Natural killer cell treated with Interleukin-12 subunit alpha and Interleukin-12 subunit beta and Interleukin-15 and Interleukin-18, amount 100 ng/mL, for 72 hours (primary cell): ENCODE measurements at places on chromosomes 6 and 20. TPM values are rescaled to one million over a fixed set of nuclear protein-coding genes. Genes with fewer than 3 reads are reported as not detected.
A peak's percentile ranks its signal among the peaks of the same experiment; 100 is the strongest.

DNA sequence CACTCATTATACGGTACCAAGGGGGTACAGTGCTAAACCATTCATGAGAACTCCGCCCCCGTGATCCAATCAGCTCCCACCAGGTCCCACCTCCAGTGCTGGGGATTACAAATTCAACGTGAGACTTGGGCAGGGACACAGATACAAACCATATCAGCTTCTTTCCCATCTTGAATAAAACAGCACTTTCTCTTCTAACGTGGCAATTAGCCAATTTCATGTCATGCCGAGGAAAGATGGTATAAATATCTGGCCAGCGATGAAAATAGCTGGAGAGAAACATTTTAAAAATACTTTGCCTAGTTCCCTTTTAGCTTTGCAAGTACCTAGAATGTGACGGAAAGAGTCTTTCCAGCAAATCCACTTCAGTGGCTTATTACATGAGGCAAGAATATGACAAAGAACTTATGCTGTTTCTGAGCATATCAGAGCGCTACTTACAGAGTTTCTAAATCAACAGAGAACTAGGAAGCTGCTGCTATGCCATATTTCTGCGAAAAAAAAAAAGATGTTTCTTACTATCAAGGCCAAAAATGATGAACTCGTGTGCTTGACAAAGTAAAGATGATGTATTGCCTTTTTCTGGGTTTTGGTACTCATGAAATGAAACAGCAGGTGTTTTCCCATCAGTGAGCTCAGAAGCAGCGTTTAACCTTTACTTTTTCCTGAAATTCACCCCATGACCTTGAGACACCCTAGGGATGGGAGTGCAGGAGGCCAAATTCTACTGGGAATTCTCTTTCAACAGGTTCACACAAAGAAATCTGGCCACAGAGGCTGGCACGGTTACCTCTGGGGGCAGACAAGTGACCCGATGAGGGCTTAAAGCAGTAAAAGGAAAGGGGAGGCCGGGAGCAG is 37.9 kb downstream of the AGPAT4 start:
- peaks cover 17% of the 10 kb centered on the region for H3K36me3 ChIP-seq
- peak overlapping the region; percentile 53 for H3K4me3 ChIP-seq
- no peaks in the 10 kb centered on the region for H3K27me3 ChIP-seq

- peaks cover 24% of the 10 kb centered on the region for H3K27me3 ChIP-seq
- H3K4me1 ChIP-seq = peaks cover 27% of the 10 kb centered on the region
- H3K27ac ChIP-seq = no peak overlapping the region
- no peak for DNase-seq
These were observed 353.3 kb upstream of the ARID1B start for GRCh38 chr6:156423829-156424228.

DNA sequence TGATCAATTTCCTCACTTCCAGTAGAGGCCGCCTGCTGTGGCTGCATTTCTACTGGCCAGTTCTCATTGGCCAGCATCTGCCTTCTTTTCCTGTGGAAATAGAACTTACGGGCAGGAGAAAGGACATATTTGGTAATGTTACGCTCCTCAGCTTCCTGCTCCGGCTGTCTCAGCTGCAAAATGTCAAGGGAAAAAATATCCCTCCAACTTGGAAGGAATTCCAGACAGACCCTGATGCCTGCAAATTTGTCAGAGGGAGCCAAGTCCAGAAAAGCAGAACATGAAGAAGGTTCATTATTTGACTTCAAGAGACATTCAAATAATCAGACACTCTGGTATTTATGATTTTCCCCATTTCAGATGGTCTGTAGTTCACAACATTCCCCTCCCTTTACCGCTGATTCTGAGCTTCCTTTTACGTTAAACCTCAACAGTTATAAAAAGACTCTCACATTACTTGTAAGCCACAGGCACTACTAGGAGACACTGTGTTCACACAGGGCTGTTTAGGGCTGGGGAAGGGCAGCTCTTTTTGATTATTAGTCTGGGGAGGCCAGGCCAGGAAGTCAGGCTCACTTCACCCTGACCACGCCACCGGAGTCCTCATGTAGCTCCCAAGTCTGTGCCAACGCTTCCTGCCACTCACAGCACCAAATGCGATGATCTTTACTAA is 179.6 kb upstream of the CCN2 start:
- no peak for DNase-seq
- H3K27ac ChIP-seq = no peak overlapping the region
- H3K4me1 ChIP-seq = no peaks in the 10 kb centered on the region
- no peak overlapping the region for H3K4me3 ChIP-seq

GRCh38 chr6:3259491-3259958 is 778 bp downstream of the PSMG4 start:
- H3K27ac ChIP-seq = peak overlapping the region; percentile 79
- DNase-seq = peak; percentile 61
- peak overlapping the region; percentile 97 for H3K4me3 ChIP-seq
- peaks cover 15% of the 10 kb centered on the region for H3K27me3 ChIP-seq

DNA sequence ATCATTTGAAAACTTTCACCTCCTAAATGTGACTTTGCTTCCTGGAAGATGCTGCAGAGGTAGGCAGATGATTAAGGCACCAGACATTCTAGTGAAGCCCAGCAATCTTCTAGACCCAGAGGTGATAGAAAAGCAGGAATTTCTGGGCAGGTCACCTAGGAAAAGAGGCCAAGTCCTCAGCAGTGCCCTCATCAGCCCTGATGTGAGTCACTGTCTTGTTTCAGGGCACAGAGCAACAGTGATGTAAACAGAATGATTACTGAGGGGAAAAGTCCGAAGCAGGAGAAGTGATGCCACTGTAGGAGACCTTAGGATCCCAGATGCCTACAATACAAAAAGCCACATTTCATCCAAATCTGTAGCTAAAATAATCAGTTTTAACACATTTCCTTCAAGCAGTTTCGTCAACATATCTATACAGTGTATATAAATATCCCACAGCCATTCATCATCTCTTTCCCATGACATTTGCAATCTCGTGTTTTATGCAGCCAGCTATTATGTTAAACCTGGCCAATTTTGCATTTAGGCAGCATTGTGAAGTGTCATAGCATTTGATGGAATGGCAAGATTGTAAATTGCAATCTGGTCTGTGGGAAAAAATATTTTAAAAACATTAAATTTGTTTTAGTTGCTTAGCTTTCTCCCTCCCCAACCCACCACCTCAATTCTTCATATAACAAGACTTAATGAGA is 401.2 kb upstream of the RNF217 start:
- H3K4me1 ChIP-seq = no peaks in the 10 kb centered on the region
- H3K4me3 ChIP-seq = no peak overlapping the region
- no peaks in the 10 kb centered on the region for H3K27me3 ChIP-seq
- no peak overlapping the region for H3K27ac ChIP-seq
- no peak for DNase-seq

The STXBP5 gene
- 56.8 TPM for total RNA-seq

GRCh38 chr6:24539416-24539815 is 44.6 kb downstream of the ALDH5A1 start:
- no peaks in the 10 kb centered on the region for H3K27me3 ChIP-seq
- DNase-seq = no peak
- no peak overlapping the region for H3K27ac ChIP-seq
- H3K4me3 ChIP-seq = no peak overlapping the region

The ADA gene
- total RNA-seq = 31.9 TPM

DNA sequence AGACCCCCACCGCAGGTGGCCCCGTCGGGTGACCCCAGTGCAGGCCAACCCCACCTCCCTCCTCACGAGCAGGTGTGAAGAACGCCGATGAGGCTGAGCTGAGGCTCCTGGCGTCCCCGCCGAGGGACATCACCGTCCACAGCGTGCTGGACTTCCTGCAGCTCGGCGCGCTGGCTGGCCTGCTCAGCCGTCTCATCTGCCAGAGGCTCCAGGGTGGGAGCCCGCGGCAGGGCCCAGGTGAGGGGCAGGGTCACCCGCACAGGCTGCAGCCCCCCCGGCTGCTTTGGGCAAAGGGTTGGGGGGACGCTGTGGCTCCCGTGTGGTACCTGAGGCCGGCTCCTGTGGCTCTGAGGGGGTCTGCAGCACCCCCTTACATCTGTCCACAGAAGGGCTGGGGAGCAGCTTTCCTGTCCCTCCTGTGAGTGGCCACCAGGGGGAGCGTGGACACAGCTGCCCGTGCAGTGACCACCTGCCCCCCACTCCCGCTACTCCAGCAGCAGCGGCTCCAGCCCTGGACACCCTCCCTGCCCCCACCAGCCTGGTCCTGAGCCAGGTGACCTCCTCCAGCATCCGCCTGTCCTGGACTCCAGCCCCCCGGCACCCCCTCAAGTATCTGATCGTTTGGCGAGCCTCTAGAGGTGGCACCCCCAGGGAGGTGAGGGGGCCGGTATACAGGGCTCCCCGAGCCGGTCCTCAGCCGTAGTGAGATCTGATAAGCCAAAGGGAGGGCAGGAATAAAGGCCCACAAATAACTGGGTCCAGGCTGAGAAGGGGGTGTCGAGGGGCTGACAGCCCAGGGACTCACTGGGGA is 16.5 kb downstream of the COL20A1 start:
- H3K36me3 ChIP-seq = no peaks in the 10 kb centered on the region
- no peaks in the 10 kb centered on the region for H3K27me3 ChIP-seq
- no peak overlapping the region for H3K27ac ChIP-seq
- no peak for DNase-seq
- no peaks in the 10 kb centered on the region for H3K4me1 ChIP-seq
- no peak overlapping the region for H3K4me3 ChIP-seq

The PHACTR3 gene
- total RNA-seq = not detected

DNA sequence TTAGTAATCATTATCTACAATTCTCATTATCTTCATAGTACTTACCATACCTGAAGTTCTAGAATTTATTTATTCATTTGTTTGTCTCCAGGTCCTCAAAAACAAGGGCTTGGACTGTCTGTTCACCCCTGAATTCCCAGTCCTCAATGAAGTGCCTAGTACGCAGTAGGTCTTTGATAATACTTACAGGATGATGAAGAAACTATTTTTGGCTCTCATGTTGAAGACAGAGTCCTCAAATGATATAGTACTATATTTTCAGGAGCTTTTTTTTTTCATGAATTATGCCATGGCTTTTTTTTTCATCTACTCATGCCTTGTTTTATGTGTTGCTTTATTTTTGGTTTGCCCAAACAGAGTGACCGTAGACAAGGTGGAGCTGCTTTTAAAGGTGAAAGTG is 66.5 kb downstream of the NDUFAF5 start:
- H3K36me3 ChIP-seq = no peaks in the 10 kb centered on the region
- H3K4me3 ChIP-seq = no peak overlapping the region
- no peak for DNase-seq
- no peak overlapping the region for H3K27ac ChIP-seq
- peaks cover under 1% of the 10 kb centered on the region for H3K27me3 ChIP-seq

The FBXL4 gene
- 11.2 TPM for total RNA-seq

- no peak for DNase-seq
- no peaks in the 10 kb centered on the region for H3K27me3 ChIP-seq
- H3K36me3 ChIP-seq = peaks cover 9% of the 10 kb centered on the region
These were observed 33.3 kb downstream of the ORC3 start for GRCh38 chr6:87623248-87623647.

The LY6G5C gene
- 8.8 TPM for total RNA-seq

GRCh38 chr20:62606016-62606415 is 36.3 kb upstream of the SLCO4A1 start:
- H3K36me3 ChIP-seq = no peaks in the 10 kb centered on the region
- peak overlapping the region; percentile 59 for H3K4me3 ChIP-seq
- H3K27ac ChIP-seq = peak overlapping the region; percentile 82
- no peak for DNase-seq
- H3K4me1 ChIP-seq = peaks cover 43% of the 10 kb centered on the region

DNA sequence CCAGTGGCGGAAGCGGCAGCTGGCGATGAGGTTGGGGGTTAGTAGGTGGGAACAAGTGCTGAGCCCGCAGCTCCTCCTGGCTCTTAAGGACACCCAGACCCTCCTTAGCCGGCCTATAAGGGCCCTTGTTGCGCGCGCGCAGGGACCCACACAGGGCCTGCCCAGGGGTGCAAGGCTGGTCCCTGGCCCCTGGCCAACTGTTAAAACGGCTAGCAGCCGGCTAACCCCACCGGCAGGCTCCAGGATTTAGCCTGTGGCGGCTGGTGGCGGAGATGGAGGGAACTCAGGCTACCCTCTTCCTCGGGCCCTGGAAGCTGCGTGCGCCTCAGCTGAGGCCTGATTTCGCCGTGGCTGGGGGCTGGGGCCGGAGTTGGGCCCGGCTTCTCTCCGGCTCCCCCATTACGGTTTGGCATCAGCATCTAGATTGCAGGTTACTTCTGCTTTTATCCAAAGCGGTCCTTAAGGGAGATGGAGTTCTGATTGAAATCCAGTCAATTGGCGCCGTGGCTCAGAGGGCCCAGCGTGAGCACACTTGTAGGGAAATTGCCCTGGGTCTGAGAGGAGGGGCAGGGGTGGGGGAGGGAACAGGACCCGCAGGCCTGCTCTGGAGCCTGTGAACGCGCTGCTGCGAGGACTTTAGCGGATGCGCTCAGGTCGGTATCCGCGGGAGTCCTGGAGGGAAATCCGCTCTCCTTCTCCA is 36.9 kb upstream of the CCDC167 start:
- H3K27ac ChIP-seq = no peak overlapping the region
- no peaks in the 10 kb centered on the region for H3K36me3 ChIP-seq
- DNase-seq = no peak
- H3K4me1 ChIP-seq = peaks cover 9% of the 10 kb centered on the region

GRCh38 chr6:18846327-18846726 is 459.2 kb downstream of the RNF144B start:
- no peak for DNase-seq
- H3K36me3 ChIP-seq = peaks cover 4% of the 10 kb centered on the region
- no peak overlapping the region for H3K4me3 ChIP-seq

- no peak for DNase-seq
- no peak overlapping the region for H3K4me3 ChIP-seq
- H3K27me3 ChIP-seq = no peaks in the 10 kb centered on the region
- H3K4me1 ChIP-seq = peaks cover 21% of the 10 kb centered on the region
These were observed 10.1 kb downstream of the FLOT1 start for GRCh38 chr6:30732237-30732943.

The ZNF334 gene
- 0.78 TPM for total RNA-seq

The NCOA5 gene
- total RNA-seq = 34.2 TPM

- peaks cover 25% of the 10 kb centered on the region for H3K4me1 ChIP-seq
- H3K36me3 ChIP-seq = no peaks in the 10 kb centered on the region
- H3K4me3 ChIP-seq = peak overlapping the region; percentile 97
- H3K27ac ChIP-seq = peak overlapping the region; percentile 79
- DNase-seq = no peak
These were observed 516 bp downstream of the LRRC1 start for GRCh38 chr6:53795340-53795701.

The RIMS1 gene
- not detected for total RNA-seq

The HEY2 gene
- 0.10 TPM for total RNA-seq

GRCh38 chr20:20824924-20825584 is 112.6 kb upstream of the RALGAPA2 start:
- DNase-seq = peak; percentile 77
- peaks cover 8% of the 10 kb centered on the region for H3K27me3 ChIP-seq
- no peaks in the 10 kb centered on the region for H3K36me3 ChIP-seq
- no peak overlapping the region for H3K4me3 ChIP-seq
- H3K4me1 ChIP-seq = no peaks in the 10 kb centered on the region

DNA sequence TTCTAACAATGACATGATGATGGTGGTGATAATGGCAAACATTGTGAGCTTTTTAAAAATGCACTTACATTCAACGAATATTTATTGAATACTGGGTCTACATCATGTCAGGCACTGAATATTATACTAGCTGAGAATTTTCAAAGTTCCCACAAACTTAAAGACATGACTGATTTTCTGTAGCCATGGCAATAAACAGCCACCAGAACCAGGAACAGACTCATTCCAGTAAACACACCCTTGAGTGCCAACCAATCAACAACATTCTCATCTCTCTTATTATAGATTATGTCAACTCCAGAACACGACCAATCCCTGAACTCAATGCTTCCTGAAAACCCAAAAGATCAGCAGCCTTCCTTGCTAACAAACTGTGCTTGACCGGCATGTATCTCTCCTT is 212.4 kb upstream of the RUNX2 start:
- H3K4me3 ChIP-seq = no peak overlapping the region
- H3K27me3 ChIP-seq = no peaks in the 10 kb centered on the region
- peaks cover 16% of the 10 kb centered on the region for H3K4me1 ChIP-seq
- H3K36me3 ChIP-seq = no peaks in the 10 kb centered on the region

The RPS6KA2 gene
- total RNA-seq = 3.8 TPM

The APMAP gene
- 206 TPM for total RNA-seq
